ENCODE measurements at places on chromosomes 5 and 9.

GRCh38 chr5:120873083-120873482 is 409.0 kb downstream of the PRR16 start:
- no peak for DNase-seq

GRCh38 chr5:124064956-124065355 is 553.0 kb downstream of the CSNK1G3 start:
- DNase-seq = no peak

DNA sequence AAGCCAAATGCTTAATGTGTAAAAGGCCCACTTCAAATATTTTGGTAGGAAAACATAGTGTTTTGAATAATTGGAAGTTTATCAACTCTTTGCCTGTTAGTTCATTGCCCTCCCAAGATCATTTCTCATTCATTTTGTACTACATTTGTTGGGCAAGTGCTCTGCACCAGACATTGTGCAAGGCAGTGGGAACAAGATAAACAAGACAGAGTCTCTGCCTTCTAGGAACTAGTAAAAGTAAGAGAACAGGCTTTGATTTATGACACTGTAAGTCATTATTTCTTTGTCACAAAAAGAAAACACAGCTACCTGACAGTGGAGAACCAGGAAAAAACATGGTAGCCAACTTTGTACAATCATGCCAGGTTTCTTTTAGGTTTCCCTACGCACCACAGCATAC is 63.7 kb upstream of the PAM start:
- DNase-seq = no peak

DNA sequence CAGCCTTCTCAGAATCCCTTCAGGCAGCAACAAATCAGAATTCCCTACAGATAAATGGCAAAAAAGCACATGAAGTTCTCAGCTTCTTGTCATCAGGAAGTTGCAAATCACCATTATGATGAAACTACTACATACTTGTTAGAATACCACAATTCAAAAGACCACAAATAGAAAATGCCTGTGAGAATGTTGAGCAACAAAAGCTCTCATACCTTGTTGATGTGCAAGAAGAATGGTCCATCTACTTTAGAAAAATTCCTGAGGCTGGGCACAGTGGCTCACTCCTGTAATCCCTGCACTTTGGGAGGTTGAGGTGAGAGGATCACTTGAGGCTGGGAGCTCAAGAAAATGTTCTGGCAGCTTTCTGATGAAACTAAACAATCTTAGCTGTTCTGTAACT is 278.1 kb downstream of the ICE1 start:
- DNase-seq = no peak

DNA sequence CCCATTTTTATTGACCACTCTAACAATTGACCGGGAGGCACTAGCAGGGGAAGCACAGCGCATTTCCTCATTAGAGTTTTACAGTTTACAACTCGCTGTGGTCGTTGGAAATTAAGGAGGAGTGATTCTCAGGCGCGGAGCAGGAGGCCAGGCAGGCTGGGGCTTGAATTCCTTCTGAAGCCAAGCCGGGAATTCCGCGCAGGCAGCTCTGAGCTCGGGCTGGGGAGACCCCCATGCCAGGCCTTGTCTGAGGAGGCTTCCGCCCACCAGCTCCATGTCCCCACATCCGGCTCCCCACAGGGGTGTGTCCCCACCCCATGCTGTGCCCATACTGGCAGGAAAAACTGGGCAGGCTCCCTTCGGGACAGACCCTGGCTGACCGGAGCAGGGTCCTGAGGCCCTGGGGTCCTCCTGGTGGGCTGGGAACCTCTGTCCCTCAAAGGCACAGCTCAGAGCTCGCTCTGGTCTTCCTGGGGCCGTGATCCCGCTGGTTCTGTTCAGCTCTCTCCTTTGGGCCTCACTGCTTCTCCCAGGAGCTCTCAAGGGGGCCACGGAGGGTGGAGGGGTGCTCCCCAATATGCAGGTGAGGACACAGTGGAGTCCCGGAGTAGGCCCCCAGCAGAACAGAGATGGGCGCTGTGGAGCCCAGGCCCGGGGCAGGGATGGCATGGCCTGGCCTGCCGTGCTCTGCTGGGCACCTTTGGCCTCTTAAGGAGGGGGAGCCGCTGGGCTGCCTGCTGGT is 1.3 kb upstream of the NRARP start:
- no peak for DNase-seq

DNA sequence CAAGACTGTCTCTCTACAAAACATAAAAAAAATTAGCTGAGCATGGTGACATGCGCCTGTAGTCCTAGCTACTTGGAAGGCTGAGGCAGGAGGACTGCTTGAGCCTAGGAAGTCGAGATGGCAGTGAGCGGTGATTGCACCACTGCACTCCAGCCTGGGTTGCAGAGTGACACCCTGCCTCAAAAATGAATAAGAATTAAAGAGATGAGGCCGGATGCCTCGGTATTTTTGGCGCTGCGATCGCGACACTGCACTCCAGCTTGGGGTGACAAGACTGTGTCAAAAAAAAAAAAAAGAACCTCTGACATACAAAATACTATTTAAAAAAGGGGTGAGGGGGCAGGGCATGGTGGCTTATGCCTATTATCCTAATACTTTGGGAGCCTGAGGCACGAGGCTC is 7.3 kb downstream of the GPBP1 start:
- DNase-seq = no peak

- no peak for DNase-seq
Observed at GRCh38 chr9:93061791-93062763, 3.6 kb downstream of the SUSD3 start.

- no peak for DNase-seq
Observed at GRCh38 chr5:78738693-78739300, 90.2 kb upstream of the LHFPL2 start.

- DNase-seq = no peak
Observed at GRCh38 chr5:71922584-71923106, 184.6 kb upstream of the MAP1B start.
